ENCODE measurements at places on chromosomes 6 and 20.
A peak's percentile ranks its signal among the peaks of the same experiment; 100 is the strongest.

GRCh38 chr6:14192216-14192788, 74.7 kb downstream of the CD83 start:
- peak; percentile 17 for DNase-seq

DNA sequence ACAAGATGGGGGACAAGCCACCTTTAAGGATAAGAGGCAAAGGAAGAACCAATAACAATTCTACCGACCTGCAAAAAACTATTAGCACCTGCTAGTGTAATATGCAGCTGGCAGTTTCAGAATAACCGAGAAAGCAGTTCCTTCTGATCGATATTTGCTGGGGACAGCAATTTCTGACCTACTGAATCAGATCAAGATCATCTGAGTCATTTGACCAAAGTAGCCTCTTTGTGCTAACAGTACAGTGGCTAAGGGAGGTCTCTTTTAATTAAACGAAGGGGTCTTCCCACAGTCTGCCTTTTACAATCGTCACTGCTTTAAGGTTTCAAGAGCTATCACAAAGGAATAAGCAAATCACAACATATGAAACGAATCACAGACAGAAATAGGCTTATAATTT, 318.9 kb downstream of the BTBD9 start:
- DNase-seq: no peak

DNA sequence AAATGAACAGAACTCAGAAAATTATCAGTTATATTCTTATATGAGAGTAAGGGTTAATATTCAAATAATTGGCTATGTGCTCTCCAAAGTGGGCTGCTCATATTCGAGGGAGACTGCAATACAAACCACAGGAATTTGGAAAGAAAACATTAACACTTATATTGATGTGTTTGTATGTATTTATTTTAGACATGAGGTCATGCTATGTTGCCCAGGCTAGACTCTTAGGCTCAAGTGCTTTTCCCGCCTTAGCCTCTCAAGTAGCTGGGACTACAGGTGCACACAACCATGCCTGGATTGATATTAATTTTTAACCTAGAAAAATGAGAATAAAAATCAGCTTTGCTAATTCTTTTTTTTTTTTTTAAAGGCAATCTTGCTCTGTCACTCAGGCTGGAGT, 35.0 kb downstream of the BTBD9 start:
- DNase-seq: no peak

GRCh38 chr6:13688692-13689196, 22.9 kb downstream of the RANBP9 start:
- DNase-seq: no peak

- DNase-seq: no peak
These were observed 91.8 kb upstream of the CNKSR3 start for GRCh38 chr6:154602296-154602695.

- no peak for DNase-seq
These were observed 74.3 kb downstream of the EFHC1 start for GRCh38 chr6:52494298-52495072.

- no peak for DNase-seq
These were observed 352.5 kb upstream of the PRND start for GRCh38 chr20:4369119-4369797.

GRCh38 chr6:7615611-7616383, 25.8 kb downstream of the SNRNP48 start:
- DNase-seq: peak; percentile 54

DNA sequence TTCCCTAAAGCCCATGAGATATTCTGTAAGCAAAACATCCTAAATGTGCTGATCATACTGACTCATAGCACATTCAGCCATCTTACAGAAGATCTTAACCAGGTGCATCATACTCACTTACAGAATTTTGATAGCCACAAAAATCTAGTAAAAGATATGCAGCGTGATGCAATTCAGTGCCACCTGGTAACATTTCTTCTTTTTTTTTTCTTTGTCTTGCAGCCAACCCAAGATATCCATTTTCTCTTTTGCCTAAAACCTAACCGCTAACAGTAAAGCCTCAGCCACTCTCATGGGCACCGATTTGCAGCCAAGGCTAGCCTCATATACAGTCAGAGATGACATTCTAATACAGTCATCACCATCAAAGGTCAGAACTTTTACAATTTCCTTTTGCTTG, 293.3 kb downstream of the HACE1 start:
- no peak for DNase-seq

- peak; percentile 44 for DNase-seq
These were observed 46.0 kb upstream of the PTPN1 start for GRCh38 chr20:50464026-50464724.

DNA sequence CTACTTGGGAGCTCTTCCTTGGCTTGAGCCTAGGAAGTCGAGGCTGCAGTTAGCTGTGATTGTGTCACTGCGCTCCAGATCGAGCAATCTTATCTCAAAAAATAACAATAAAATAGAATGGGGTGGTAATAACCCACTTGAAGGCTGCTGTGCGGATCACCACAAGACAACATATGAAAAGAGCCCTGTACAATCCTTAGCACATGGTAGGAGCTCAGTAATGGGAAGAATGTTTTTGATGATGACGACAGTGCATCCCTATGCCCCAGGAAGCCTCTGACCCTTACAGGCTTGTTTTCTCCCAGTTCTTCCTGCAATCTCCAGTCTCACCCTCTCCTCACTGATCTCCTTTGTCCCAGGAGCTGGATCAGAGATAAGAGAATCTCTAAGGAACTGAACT, 15.5 kb downstream of the SCUBE3 start:
- no peak for DNase-seq

GRCh38 chr20:36307412-36308325, 1.5 kb downstream of the DLGAP4 start:
- DNase-seq: no peak

DNA sequence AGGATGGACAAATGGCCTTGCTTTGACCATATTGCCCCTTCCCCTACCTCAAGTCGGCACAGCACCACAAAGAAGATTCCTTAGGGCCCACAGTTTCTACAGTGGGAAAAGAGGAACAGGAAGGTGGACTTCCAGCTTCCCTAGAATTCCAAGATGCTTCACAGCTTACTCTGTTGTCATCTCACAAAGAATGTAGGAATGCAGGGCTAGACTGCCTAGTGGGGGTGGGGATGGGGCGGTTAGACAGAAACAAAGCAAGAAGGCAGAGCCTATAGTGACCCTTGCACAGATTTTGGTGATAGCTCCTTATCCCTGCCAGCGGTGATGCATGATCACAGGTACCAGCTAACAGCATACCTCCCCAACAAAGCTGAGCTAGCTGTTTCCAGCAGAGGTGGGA, 607.6 kb upstream of the MAN1A1 start:
- DNase-seq: no peak

DNA sequence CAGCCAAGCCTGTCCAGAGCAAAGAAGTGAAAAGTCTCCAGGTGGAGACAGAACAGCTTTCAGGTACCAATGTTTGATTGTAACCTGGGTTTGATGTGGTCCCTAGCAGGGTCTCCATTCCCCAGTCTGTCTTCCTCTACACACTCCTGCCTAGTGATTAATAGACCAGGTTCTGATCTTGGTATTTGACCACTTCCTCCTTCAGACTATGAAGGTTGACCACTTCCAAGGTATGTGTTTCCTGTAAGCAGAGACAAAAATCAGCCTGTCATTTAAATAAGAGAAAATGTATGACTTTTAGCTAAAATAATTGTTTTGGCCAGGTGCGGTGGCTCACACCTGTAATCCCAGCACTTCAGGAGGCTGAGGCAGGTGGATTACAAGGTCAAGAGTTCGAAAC, 41.8 kb upstream of the TOP1 start:
- no peak for DNase-seq

DNA sequence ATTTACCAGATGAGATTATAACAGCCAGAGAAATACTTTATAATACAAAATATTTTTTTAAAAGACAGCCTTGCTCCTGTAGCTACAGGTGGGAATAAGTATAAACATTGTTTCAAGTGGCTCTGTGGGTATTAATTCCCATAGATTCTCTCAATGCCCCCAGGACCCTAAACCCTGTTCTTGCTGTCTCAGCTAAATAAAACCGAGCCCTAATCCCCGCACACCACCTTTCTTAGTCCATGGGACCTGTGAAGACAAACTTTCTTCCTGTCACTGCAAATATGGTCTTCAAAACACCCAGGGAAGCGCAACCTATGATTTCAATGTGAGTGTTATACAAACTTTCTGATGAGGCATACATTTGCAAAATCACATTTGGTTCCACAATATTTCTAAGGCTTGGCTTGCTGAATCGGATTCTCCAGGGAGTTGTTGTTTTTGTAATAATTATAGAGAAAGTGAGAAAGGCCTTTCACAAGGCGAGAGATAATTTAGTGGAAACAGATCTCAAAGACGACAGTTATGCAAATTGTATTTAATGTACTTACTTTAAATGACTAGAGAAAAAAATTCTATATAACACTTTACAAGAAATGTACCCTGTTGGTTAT, 11.1 kb downstream of the SMLR1 start:
- no peak for DNase-seq

DNA sequence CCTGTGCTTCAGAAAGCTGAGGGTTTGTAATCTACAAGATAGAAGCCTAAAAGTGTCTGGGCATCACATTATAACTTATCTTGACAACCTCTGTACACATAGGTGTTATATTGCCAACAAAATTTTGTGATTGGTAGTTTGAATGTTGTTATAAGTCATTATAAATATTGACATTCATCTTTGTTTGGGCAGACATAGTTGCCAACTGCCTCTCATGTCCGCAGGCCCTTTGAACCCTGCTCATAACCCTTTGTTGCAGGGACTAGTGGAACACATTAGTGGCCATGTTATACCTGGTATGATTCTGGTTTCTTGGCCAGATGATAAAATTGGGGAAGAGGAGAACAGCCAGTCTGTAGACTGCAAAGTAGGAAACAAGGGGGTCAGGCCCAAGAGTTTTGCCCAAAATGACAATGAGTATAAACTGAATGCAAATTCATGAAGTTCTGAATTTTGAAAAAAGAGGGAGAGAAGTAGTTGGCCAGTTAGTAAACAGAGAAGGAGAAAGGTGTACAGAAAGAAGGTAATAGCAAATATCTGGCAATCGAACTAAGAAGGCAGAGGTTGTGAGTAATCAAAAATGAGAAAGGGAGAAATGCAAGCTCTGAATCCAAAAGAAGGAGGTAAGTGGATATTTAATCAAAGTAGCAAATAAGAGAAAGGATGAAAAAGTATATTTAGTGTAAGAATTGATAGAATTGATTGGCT, 21.6 kb upstream of the LMBRD1 start:
- DNase-seq: no peak

DNA sequence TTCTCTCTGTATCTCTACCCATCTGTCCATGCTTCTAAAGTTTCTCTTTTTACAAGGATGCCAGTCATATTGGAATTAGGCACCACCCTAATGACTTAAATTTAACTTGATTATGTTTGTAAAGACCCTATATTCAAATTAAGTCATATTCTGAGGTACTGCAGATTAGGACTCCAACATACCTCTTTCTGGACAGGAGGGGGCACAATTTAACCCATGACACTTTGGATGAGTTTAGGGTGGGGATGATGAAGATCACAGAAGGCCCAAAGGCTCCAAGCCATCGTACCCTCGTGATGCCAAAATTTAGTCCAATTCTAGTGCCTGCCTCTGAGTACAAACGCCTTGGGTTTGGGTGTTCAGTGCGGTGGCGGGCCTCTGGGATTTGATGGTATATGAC, 15.0 kb upstream of the NKX2-2 start:
- no peak for DNase-seq

DNA sequence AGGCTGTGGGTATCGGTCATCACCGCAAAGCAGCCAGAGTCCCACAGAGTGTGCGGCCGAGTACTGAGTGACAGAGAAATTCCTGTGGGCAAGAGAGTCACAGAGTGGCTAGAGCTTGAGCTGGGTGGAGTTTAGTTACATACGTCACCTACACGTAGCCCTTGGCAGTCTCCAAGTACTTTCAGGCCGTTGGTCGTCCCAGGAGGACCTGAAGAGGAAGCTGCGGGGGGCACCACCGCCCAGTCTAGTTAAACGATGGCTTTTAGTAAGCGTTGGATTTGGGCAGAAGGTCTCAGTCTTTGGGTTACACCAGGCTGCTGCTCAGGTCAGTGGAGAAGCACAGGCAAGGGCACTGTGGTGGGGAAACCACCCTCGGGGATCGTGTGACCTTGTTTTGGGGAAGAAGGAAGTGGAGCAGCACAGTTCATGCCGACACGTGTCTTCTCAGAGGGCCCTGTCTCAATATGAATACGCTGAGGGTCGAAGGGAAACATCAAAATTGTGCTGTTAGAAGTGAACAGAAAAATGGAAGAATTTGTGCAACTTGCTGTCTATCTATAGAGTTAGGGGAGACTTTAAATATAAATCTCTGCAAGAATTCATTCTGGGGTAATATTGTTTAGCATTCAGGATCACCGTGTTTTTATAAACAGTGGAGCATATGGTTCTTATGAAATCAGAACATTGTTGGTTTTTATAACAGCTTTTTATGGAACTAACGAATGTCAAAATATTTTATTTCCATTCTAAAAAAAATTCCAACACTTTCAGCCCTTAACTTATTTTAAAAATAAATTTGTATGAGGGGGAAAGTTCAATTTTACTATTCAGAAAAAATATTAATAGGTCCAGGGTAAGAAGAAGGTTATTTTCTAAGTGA, 28.6 kb downstream of the KIF25 start:
- no peak for DNase-seq

DNA sequence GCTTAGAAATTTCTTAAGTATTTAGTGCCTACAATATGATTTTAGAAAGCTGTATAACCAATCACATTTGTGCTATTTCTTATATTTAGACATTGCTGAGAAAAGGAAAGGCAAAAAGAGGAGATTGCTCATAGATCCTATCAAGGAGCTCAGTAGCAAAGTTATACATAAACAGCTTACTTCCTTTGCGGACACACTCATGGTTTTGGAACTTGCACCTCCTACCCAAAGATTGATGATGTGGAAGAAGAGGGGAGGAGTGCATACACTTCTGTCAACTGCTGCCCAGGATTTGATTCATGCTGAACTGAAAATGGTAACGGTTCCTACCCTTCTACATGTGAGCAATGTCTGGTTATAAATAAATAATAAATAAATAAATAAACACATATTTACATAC, 16.7 kb downstream of the RAD21L1 start:
- no peak for DNase-seq

- DNase-seq: no peak
These were observed 265.6 kb upstream of the BTBD3 start for GRCh38 chr20:11652128-11652527.

GRCh38 chr6:43386492-43386891, 17.0 kb upstream of the ZNF318 start:
- DNase-seq: no peak

DNA sequence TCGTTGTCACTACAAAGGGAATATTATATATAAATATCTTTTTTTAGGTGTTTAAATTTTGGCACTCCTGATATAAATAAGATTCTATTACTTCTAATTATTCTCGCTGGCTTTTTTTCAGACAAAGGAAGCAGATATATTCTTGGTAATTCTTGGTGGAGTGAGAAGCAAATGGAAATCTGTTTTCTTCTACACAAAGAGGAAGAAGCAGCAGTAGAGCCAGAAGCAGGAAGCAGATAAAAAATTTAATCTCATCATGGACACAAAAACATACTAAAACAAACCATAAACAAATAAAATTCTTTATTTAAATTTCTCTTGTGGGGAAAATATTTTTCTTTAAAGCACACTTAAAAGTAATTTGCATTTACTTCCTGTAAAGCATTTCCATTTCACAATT, 3.7 kb upstream of the KIAA0319 start:
- no peak for DNase-seq

- DNase-seq: no peak
These were observed 36.2 kb downstream of the FYN start for GRCh38 chr6:111837007-111837406.

Data from heart right ventricle (tissue), 16 donors.